ENCODE measurements at places on chromosomes 4 and X. TPM values are rescaled to one million over a fixed set of nuclear protein-coding genes. Genes with fewer than 3 reads are reported as not detected.

GRCh38 chr4:107035819-107036583 lies at the start of gene DKK2:
DKK2 (minus strand) TSS chr4:107036313; CDS start chr4:107035591, 722 bp downstream.
- no peak for DNase-seq

- DNase-seq: no peak
Measured at GRCh38 chrX:122572461-122572860, 611.6 kb upstream of the GRIA3 start.

GRCh38 chrX:78330540-78330939 lies 3.1 kb upstream of the CYSLTR1 start:
- DNase-seq: no peak

Gene APELA
- total RNA-seq: not detected

DNA sequence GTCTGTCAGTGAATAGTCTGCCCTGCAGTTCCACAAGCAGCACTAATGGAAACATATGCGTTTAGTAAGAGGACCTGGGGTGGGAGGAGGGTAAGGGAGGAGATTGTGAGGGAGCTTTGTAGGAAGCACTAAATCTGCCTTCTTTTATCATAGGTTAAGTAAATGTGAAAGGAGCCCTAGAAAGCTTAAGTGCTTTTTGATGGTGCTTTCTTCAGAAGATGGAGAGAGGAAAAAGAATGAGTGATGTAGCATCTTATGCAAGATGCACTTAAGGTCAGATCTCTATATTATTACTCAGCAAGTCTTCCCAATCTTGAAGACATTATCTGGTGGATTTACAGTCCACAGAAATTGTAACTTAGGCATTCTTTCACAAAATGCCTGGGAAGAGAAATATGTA lies 322.7 kb downstream of the PDHA2 start:
- DNase-seq: no peak

Gene TMEM47
- not detected for total RNA-seq

Gene ZNF711
- 12.3 TPM for total RNA-seq

DNA sequence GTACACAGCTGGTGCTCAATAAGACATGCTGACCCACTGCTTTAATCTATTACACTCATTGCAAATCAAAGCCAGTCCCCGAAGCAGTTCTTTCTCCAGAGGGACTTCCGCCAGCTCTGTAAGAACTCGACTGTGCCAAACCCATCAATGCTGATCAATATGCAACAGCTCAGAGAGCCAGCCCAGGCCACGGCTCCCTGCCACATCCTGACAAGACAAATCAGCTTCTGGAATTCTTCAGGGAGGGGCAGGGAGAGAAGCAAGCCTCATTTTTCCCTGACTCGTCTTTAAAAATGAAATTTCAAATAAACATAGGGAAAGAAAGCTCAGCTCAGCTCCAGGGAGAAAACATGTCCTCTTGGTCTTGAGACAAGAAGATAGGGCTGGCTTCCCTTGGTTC lies 5.3 kb upstream of the ADRA2C start:
- no peak for DNase-seq

GRCh38 chr4:2624782-2625530 lies 88.5 kb downstream of the FAM193A start:
- DNase-seq: no peak

DNA sequence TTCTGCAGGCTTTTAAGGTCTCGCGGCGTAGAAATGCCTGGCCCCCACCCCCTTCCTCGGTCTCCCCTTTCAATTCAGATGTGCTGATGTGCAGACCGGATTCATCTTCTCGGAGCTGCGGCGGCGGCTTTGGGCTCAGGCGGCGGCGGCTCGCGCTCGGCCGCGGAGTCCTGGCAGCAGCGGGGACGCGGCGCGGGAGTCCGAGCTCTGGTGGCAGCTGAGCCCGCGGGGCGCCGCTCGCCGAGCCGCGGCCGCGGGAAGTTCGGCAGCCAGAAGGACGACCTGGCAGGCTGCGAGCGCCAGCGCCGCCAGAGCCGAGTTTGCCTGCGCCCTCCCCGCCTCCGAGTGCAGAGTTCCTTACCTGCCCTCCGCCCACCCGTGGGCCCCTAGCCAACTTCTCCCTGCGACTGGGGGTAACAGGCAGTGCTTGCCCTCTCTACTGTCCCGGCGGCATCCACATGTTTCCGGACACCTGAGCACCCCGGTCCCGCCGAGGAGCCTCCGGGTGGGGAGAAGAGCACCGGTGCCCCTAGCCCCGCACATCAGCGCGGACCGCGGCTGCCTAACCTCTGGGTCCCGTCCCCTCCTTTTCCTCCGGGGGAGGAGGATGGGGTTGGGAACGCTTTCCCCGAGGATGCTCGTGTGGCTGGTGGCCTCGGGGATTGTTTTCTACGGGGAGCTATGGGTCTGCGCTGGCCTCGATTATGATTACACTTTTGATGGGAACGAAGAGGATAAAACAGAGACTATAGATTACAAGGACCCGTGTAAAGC lies 448 bp downstream of the TLL1 start:
- no peak for DNase-seq

- DNase-seq: no peak
Measured at GRCh38 chr4:72536443-72536842, 32.6 kb downstream of the ADAMTS3 start.

GRCh38 chr4:11650801-11651596 lies 222.3 kb upstream of the HS3ST1 start:
- no peak for DNase-seq

DNA sequence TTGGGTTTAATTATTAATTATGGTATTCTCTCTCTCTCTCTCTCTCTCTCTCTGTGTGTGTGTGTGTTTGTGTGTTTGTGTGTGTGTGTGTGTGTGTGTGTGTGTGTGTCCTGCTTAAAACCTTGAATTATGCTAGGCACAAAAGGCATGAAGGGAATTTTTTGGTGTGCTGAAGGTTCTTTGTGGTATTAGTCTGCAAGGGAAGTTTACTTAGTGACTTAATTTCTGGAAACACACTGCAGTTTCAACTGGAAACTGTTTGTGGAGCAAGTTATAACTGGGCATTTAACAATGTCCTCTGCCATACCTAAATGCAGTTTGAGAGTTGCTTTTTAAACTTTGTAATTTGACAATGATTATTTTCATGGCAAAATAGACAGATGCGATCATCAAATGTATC lies 111.7 kb downstream of the FRMPD4 start:
- no peak for DNase-seq

- DNase-seq: peak; percentile 7
Measured at GRCh38 chr4:124070688-124071484, 641.6 kb downstream of the ANKRD50 start.

Gene FUNDC2
- total RNA-seq: 45.3 TPM

Gene PFKFB1
- total RNA-seq: 1.0 TPM

GRCh38 chrX:137028699-137029098 lies 5.1 kb downstream of the GPR101 start:
- DNase-seq: no peak

GRCh38 chr4:7701866-7702649 lies 237.6 kb downstream of the AFAP1 start:
- DNase-seq: no peak

Gene SSX1
- not detected for total RNA-seq

DNA sequence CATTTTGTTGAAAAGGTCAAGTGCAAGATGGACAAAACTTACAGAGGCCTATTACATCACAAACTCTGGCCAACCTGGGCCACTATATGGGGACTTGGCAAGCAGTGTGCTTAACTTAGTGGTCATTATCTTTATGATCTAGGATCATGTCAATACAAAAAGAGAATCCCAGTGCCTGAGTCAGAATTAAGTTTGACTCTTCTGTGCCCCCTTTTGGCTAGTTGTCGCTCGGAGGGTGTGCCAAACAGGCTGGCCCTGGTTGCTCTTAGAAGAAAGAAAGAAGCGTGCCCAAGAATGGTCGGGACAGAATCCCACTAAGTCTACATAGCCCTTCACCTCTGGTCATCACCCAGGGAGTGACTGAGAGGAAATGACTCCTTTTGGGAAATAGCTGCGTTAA lies 100.1 kb downstream of the EIF4E start:
- DNase-seq: no peak

All from OCI-LY7 (cell line).